ENCODE measurements at places on chromosomes 13 and 19. TPM values are rescaled to one million over a fixed set of nuclear protein-coding genes. Genes with fewer than 3 reads are reported as not detected.
A peak's percentile ranks its signal among the peaks of the same experiment; 100 is the strongest.

- DNase-seq: no peak
These were observed 75.2 kb upstream of the MCF2L start for GRCh38 chr13:112893570-112894422.

The ATP4B gene
- total RNA-seq: not detected

GRCh38 chr13:23323946-23324709 is 109.4 kb downstream of the SACS start:
- DNase-seq: no peak

DNA sequence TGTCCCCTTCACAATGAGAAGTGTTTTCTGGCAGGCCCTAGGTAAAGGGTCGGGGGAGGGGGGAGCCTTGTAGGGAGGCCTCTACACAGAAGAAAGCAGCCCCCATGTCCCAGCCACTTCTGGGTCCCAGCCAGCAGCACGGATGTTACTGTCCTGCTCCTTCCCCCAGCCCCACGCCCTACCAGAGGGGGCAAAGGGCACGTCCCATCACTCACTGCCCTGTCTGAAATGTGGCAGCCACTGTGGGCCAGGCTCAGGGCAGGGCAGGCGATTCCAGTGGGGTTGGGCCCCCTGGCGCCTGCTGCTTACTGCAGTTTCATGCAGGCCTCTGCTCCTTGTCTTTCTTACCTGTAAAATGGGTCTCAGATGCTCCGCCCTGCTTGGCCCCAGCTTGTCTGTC is 6.1 kb upstream of the SLC25A42 start:
- no peak for DNase-seq

DNA sequence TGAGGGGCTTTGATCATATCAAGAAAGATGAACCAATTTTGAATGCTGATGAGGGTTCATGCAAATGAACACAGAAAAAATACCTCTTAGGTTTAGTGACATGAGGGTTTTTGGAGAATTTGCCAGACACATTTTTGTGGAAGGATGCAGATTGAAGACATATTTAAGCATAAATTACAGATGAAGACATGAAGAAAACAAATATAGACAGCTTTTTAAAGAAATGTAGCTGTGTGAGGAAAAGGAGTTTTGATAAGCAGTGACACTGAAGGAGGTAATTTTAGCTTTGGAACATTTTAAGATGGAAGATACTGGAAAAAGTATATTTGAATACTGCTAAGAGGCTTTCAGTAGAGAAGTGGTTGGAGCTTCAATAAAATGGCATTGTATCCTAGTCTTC is 810.8 kb upstream of the GPC6 start:
- no peak for DNase-seq

GRCh38 chr13:75437582-75438318 is 44.2 kb downstream of the TBC1D4 start:
- DNase-seq: no peak

GRCh38 chr13:25905611-25906010 is 146.2 kb downstream of the SHISA2 start:
- no peak for DNase-seq

GRCh38 chr13:34722922-34723321 is 219.1 kb upstream of the NBEA start:
- no peak for DNase-seq

GRCh38 chr13:48801255-48801654 is 147.5 kb downstream of the CYSLTR2 start:
- no peak for DNase-seq

DNA sequence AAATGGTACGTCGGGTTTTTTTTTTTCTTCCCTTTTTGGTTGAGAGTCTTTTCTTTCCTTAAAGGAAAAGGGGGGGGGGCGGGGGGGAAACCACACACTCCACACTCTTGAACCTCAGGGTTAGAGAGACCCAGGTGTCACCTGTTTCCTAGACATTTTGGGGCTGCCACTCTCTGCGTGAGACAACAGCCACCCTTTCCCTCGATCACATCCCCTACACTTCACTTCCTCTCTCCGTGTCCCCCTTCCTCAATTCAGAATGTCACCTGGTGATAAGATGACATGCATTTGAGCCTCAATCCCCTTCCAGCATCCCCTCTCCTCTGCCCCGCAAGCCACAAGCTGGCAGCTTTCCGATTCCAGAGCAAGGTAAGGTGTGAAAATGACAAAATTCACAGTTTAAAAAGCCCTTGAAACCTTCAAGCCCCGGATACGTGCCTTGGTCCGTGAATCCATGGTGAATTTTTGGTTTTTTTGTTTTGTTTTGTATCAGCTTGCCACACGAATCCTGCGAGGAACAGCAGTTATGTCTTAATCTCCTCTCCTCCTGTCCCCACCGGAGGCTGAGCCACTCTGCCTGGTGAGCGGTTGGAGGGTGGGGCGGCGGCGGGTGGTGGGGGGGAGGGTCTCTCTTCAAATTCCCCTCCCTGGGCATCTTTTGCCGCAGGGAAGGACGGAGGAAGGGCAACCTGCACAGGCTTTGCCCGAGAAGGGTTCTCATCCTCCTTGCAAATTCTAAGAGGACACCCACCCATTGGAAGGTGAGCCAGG is 4.2 kb downstream of the PTPRS start:
- no peak for DNase-seq

- no peak for DNase-seq
These were observed 16.6 kb upstream of the RAB8A start for GRCh38 chr19:16095071-16095571.

GRCh38 chr19:5719274-5719960 is 529 bp downstream of the LONP1 start:
- no peak for DNase-seq

DNA sequence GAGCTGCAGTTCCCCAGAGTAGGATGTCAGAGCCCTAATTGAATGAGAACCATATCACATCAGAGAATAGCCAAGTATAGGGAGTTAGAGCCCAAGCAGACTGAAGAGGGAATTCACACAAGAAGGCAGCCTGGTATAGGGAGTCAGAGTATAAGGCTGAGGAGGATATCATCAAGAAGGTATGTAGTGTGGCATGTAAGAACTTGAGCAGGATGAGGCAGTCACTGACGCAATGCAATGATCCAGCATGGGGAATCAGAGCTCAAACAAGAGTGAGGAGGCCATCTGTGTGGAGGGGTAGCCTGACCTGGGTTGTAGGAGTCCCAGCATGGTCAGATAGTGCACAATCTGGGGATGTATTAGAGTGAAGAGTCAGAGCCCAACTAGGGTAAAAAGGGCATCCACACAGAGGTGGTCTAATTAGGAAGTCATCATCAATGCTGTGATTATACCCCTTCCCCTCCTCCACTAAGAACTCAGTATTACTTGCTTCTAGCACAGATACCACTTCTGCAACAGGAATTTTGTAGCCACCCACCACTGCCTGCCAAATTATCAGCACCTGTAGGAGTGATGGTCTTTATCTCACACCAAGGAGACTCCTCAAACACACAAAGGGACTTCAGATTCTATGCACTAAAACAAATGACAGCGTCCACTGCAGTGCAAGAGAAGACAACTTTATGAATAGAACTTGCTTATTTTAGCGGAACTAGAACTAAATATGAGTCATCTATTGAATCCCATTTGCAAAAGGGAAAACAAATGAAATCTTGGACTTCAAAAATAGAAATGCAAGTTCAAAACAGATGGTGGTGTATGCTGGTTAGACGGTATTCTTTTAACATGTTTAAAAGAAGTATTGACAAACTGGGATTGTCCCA is 107.2 kb downstream of the FNDC3A start:
- no peak for DNase-seq

DNA sequence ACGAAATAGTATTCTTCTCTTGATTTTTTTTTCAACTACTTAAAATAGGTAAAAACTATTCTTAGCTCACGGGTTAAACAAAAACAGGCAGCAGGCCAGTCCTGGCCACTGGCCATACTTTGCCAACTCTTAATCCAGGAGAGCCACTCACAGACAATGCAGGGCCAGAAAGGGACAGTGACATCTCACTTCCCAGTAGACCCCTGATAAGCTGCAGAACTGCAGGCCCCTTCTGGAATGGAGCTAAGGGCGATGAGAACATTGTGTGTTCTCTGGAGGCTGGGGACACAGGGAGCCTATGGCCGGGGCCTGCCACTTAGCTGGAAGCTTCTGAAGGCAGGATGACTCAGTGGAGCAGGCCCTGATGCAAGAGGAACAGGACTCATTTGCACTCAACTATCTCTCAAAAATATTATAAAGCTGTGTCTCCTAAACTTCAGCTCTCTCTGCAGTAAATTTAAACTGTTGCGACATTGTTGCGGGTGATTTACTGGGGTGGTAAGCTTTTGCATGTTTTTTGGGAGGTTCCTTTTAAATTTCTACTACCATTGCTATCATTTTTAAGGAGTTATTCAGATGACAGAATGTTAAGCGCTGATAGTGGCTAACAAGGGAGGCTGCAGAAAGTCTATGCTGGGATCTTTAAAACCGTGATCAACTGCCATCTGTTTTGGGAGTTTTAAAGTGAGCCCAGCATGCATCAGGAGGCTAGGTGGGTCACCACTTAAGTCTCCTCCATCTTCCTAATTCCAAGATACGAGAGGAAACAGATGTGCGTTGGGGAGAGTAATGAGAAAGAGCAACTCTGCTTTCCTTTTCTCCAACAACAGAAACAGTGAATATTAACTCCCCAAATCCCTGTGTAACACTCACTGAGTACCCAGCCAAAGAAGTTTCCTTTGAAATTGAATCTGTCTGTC is 33.2 kb upstream of the KATNAL1 start:
- DNase-seq: peak; percentile 56

DNA sequence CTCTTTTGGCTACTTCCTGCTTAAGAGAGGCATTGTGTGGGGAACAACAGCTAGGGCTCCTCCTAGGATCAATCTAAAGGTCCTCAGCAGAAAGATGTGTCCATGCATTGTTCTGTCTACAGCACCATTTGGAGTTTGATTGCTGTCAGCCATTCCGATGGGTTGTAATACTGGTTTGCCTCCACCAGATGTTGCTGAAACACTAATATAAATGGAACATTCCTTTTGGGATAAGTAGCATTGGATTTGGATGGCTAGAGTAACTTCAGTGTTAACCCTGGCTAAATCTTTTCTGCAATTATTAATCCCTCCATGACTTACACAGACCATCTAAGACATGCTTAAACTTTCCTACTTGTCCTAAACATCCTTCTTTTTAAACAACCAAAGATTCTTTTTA is 104.2 kb downstream of the TDRD3 start:
- no peak for DNase-seq

- DNase-seq: no peak
These were observed 268.4 kb upstream of the ARGLU1 start for GRCh38 chr13:106836186-106836802.

The ZNF850 gene
- total RNA-seq: 3.6 TPM

The CLEC17A gene
- total RNA-seq: not detected

- no peak for DNase-seq
These were observed 41.9 kb downstream of the WASF3 start for GRCh38 chr13:26599403-26599802.

The AMH gene
- total RNA-seq: 14.3 TPM

DNA sequence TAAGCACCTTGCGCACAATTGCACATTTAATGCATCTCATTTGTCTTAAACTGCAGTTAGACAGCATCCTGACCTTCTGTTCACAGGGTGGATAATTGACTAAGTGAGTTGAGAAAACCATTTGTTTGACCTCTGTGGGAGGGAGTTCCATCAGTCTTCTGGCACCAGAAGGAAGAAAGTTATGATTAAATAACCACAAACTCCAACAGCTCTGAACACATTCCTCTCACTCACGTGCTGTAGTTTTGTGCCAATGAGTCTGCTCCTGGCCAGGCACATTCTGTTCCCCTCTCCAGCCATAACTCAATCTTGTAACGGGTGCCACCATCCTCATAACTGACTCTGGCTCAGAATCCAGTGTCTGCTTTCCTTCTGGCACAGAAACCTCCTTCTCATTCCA is 817.2 kb downstream of the SLITRK1 start:
- no peak for DNase-seq

DNA sequence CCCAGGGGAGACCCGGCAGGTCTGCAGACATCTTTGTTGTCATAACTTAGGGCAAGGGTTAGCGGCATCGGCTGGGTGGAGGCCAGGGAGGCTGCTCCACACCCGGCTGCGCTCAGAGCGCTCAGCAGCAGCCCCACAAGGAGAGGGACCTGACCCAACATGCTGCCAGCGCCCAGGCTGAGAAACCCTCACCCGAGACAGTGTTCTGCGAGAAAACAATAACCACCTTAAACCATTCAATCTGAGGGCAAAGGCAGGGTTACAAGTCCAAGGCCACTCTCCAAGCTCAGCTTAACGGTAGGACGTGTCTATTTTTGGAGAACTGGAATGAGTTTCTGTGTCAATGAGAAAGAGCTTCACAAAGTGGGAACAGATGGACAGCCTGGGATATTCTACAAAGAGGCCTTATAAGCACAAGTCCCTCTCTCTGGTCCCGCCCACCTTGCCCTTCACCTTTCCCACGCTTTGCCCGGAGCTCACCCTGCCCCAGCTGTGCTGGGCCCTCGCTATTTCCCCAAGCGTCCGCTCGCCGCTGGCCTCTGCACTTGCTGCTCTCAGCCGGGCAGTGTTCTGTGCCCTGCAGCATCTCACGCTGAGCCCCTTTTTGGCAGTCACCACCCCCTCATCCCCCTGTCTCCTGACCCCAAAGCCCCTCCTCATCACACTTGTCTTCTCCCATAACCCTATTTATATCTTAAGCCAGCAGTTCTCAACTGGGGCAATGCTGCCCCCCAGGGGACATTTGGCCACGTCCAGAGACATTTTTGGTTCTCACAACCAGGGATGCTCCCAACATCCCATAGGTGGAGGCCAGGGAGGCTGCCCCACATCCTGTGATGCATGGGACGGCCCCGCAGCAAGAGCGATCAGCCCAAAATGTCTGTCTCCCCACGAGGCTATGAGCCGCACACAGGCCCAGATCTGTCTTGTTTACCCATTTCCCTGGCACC is 17.6 kb downstream of the PPP1R12C start:
- no peak for DNase-seq

Measured in osteocyte (in vitro differentiated cells).